A549 (cell line): ENCODE measurements at places on chromosomes 7 and 10.

GRCh38 chr7:98771941-98772603 is 97.7 kb downstream of the TMEM130 start:
- DNase-seq: no peak

DNA sequence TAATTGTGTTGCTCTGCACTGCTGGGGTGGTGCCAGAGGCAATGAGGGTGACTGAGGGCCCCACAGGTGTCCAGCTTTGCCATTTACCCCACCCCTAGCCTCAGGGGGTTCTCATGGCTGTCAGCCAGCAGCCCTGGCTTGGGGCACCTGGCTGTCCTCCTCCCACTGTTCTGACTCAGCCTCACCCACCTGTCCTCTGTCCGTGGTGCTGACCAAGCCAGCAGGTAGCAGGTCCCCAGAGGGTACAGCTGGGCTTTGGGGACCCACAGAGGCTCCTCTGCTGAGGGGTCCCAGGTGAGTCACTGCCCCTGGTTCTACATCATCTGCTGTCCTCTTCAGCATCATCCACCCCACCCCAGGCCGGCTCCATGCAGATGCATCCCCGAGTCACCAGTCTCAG is 32.2 kb upstream of the ZNF716 start:
- no peak for DNase-seq

GRCh38 chr7:87982116-87982515 is 48.1 kb downstream of the ADAM22 start:
- no peak for DNase-seq

GRCh38 chr7:26188206-26188956 is 12.2 kb downstream of the HNRNPA2B1 start:
- DNase-seq: no peak

DNA sequence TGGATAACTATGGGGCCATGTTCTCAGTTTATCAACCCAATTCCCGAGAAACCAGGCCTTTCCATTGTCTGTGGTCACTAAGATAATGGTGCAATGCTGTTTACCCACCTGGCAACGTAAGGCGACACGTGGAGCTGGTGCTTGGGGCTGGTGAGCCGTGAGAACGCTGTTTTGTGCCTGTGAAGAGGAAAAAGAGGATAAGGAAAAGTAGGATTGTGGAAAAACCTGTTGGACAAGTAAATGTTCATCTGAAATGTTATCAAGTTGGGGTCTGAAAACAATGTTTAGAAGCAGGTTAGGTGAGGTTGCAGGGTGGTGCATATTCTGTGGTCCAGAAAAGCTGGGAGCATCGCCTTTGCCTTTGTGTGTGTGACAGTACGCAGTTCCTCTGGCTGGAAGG is 88.5 kb downstream of the PPP1R17 start:
- DNase-seq: no peak

- no peak for DNase-seq
These were observed 722.8 kb downstream of the AUTS2 start for GRCh38 chr7:70321016-70321590.

- DNase-seq: no peak
These were observed 127.8 kb upstream of the RSU1 start for GRCh38 chr10:16944986-16945385.
